Stimulated activated CD8-positive, alpha-beta memory T cell treated with anti-CD3 and anti-CD28 coated beads, Interleukin-12 subunit alpha, Interleukin-12 subunit beta, amount 100 ng/mL, for 1 hour (primary cell): ENCODE measurements at places on chromosomes 3 and 15.

DNA sequence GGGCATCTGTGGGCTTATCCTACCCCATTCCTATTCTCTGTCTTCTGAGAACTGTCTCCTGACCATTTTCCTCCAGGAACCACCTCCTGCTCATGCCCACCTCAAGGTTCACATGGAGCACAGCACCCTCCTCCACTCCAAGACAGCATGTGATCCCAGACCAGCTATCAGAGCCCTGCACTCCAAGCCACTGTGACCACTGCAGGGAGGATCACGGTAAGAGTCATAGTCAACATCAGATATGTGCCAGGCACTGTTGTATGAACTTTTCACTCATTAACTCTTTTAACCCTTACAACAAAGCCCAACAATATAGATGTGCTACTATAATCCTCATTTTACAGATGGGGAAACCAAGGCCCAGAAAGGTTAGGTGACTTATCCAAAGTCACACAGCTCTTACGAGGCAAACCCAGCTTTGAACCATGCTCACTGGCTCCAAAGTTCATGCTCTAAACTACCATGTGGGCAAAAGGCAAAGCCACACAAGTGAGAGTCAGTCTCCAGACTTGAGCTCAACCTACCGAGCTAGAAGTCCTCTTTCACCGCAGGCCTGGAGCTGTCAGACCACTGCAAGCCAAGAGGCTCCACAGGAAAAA is 115.1 kb upstream of the IQSEC1 start:
- no peak for DNase-seq

DNA sequence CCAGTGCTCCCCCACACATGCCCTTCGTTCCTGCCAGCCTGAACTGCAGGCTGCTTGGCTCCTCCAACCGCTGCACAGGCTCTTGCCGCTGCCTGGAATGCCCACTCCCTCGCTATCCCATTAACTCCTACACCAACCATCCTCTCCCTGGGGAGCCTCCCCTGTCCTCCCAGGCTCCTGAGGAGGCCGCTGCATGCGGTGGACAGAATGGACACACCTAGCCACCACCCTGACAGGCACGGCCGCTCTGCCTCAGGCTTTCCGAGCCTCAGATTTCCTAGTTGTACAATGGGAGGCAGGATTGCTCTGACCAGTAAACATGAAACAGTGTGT is 2.3 kb downstream of the PLXNB1 start:
- DNase-seq, result no peak

DNA sequence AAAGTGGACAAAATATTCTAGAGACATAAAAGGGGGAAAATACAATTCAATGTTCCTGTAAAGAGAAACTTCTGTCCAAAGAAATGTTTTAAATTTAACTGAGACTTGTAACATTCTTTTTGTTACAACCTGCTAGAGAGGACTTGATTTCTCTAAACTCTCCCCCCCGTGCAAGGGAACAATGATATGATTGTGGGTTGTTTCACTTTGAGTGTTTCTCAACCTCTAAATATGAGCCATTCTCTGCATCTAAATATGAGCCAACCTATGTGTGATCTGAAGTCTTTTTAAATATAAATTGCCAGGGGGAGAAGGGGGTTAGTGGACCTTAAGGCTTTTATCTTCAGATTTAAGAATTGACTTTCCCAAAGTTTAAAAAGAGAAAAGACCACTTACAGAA is 14.6 kb downstream of the ZNF860 start:
- no peak for DNase-seq

GRCh38 chr3:56702490-56703315 is 19.6 kb upstream of the TASOR start:
- DNase-seq, result peak; percentile 42

DNA sequence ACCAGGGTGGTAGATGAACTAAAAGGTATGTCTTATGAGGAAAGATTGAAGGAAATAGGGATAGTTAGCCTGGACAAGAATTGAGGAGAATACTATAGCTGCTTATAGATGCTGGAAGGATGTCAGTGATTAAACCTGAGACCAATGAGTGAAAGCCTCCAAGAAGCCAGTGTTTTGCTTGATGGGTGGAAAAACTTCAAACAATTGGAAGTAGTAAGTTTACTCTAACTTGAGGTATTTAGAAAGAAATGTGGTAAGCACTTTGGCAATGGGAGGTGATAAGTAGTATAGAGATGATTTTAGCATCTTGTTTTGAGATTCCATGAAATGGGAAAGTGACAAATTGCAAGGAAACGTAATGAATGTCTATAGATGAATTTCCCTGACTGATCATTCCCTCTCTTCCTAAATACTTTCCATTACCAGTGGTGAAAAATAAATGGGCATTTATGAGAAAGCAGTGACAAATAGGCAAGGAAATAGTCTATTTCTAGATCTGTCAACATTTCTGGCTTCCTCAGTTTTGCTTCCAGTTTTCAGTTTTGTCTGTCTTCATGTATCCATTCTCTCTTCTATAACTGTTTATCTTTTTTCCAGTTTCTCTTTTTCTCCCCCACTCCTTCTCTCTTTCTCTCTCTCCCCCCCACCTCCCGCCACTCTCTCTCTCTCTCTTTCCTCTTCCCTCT is 19.2 kb downstream of the SLC15A2 start:
- DNase-seq, result no peak

GRCh38 chr3:21269882-21270281 is 481.1 kb downstream of the ZNF385D start:
- no peak for DNase-seq

DNA sequence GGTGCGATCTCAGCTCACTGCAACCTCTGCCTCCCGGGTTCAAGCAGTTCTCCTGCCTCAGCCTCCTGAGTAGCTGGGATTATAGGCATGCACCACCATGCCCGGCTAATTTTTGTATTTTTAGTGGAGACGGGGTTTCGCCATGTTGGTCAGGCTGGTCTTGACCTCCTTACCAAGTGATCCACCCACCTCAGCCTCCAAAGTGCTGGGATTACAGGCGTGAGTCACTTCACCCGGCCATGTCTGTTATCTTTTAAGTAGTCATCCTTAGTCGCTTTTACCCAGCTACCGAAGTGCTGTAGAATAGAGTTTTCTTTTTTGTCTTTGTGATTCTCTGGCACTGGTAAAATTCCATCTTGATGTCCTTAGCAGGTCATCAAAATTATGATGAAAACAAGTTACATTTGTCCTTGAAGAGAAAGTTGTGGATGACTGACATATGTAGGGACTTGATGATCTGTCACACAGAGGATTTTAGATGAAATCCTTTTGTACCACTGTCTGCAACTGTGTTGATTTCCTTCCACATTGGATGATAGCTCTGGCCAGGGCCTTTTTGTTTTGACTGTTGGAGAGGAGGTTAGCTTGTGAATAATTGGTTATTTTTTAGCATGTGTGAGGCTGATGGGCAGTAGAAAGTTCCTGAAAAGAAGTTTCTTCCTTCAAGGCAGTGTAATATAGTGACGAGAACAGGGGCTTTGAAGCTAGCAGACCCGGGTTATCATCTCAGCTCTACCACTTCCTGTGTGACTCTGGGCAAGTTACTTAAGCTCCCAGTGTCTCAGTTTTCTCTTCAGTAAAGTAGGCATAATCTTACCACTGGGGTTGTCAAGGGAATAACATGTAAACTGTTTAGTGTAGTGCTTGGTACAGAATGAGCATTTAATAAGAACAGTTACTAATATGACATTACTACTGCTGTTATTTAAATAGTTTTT is 18.8 kb downstream of the ATG7 start:
- no peak for DNase-seq

- no peak for DNase-seq
Observed at GRCh38 chr3:14489641-14490040, 50.5 kb downstream of the GRIP2 start.

- no peak for DNase-seq
Observed at GRCh38 chr3:24119321-24119751, 174.2 kb downstream of the NR1D2 start.

DNA sequence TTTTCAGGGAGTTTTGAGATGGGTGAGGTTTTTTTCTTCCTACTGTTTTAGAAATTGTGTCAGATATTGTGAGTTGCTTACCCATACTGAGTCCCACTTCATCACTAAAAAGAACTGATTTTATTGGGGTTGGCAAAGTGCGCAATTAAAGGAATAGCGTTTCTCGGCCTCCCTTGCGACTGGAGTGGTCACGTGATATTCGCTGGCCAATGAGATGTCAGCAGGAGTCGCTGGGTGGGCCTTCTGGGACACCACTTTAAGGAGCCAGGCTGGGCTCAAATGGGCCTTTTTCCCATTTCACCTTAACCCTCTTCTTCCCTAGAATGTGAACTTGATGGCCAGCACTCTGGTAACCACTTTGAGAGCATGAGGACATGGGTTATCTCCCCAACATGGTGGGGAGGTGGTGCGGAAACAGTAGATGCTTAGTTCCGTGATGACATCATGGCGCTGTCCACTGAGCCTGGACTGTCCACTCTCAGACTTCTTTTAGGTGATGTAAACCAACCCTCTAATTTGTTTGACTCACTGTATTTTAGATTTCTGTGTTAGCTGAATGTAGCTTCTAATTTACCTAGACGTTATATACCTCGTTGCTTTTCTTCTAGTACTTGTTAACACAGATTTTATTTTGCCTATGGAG is 13.2 kb upstream of the IQCF5 start:
- no peak for DNase-seq

- DNase-seq, result no peak
Observed at GRCh38 chr3:124620600-124621063, 109.6 kb upstream of the UMPS start.

DNA sequence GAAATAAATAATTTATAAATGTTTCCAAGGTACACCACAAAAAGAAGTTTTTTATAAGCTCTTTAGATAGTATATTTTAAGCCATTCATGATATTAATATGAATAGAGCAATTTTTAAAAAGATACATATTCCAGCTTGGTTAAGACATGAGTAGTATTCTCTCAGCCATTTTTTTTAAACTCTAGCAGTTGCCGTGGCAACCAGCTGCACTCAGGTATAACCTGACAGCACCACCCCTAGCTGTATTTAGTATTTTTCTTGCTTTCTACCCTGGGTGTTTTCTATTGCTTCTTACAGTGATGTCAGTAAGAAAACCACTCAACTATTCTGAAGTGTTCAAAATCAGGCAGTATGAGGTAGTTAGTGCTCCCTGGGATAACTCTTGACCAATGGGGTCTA is 496.3 kb upstream of the CNTN3 start:
- no peak for DNase-seq

GRCh38 chr3:37086918-37087317 is 87.5 kb downstream of the LRRFIP2 start:
- no peak for DNase-seq
